HFFc6 (cell line): ENCODE measurements at places on chromosomes 13 and 19. TPM values are rescaled to one million over a fixed set of nuclear protein-coding genes. Genes with fewer than 3 reads are reported as not detected.

GRCh38 chr13:39675904-39676303, 20.4 kb downstream of the COG6 start:
- no peak for DNase-seq

- DNase-seq: no peak
These were observed 383 bp downstream of the ZNF581 start for GRCh38 chr19:55643887-55644176.

DNA sequence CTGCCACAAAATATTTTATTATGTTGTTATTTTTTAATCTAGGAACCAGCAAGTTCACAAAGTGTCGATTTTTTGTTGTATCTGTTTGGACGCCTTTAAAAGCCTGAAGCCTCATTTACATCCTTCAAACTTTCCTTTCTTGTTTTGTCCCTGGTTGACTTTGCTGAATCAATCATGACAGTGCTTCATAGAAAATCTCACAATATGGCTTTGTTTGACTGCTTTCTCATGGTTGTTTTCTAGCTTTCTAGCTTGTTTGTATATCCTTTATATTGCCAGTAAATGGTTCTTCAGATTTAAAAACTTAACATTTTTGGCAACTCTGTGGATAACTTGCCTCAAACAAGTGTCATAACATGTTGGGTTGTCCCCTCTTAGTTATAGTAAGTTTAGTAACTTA, 84.1 kb upstream of the ATXN8OS start:
- DNase-seq: no peak

- peak; percentile 40 for DNase-seq
These were observed 6.7 kb upstream of the PCDH17 start for GRCh38 chr13:57624565-57625435.

GRCh38 chr13:23960566-23961156, 63.4 kb upstream of the C1QTNF9B start:
- peak; percentile 53 for DNase-seq

Gene SLC8A2
- total RNA-seq: not detected in 3 replicates

GRCh38 chr13:98697791-98698190, 54.7 kb downstream of the SLC15A1 start:
- no peak for DNase-seq

Gene MISP3
- 0.70 and 1.1 TPM in 2 replicates for total RNA-seq

- DNase-seq: no peak
These were observed 94.6 kb downstream of the KL start for GRCh38 chr13:33110713-33111413.

DNA sequence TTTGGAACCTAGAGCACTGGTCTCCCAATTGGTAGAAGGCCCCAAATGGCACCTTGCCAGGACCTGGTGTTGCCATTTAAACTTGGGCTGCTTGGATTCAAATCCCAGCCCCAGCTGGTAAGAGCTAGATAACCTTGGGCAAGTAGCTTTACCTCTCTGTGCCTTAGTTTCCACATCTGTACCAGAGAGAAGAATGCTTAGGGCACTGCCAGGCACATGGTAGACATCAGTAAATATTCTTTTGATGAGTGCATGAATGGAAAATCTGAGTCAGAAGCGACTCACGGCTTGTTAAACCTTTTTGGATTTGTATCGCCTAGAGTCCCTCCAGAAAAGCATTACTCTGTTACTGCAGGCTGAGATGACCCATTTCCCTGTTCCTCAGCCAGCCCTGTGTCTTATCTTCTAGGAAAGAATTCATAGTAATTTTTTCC, 90.9 kb downstream of the SIPA1L3 start:
- peak; percentile 96 for DNase-seq

- DNase-seq: peak; percentile 91
These were observed 36.5 kb upstream of the SACS start for GRCh38 chr13:23469951-23470421.

Gene CYP2F1
- not detected in 3 replicates for total RNA-seq

Gene TPTE2
- not detected in 3 replicates for total RNA-seq

DNA sequence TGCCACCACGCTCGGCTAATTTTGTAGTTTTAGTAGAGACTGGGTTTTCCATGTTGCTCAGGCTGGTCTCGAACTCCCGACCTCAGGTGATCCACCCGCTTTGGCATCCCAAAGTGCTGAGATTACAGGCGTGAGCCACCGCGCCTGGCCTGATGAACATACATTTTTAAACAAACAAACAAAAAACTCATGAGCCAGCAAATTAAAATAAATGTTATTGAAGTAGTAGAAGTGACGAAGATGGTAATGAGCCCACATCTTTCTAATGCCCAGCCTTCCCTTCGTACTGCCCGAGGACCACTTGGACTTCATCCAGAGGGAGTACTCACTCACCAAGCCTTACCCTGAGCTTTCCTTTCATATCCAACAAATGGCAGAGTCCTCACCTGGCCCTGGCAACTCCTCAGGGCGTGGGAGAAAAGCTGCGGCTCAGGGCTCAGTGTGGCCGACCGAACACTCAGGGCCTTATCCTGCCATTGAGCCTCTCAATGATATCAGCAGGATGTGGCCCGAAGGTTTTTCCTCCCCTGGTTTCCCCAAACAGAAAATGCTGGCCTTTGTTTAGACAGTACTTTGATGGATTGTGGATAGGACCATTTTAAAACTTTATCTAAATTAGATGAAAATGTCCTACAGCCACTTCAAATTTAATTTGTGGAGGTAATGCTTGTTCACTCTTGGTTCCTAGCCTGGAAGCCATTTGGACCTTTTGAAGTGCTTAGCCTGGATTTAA, 22.8 kb upstream of the ABCC4 start:
- no peak for DNase-seq
